Pancreas (tissue), 10 donors: ENCODE measurements at places on chromosomes 6 and 20. TPM values are rescaled to one million over a fixed set of nuclear protein-coding genes. Genes with fewer than 3 reads are reported as not detected.

DNA sequence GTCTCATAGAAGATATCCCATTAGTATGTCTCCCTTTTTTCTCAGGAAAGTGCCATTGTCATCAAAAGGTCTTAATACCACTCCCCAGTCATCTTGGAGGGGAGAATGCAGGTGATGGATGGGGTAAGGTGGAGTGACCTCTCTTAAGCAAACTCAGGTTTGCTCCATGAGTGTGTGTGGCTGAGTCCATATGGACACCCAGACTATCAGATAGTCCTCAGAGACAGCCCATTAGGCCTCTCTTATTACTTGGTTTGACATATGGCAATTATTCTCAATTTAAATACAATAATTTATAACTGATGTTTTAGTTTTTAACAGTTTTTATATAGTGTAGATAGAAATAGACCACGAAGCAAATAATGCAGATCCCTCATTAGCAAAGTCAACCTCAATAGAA, 23.2 kb downstream of the LAMA4 start:
- no peaks in the 10 kb centered on the region for H3K27me3 ChIP-seq
- DNase-seq: no peak
- no peak overlapping the region for H3K4me3 ChIP-seq
- no peak overlapping the region for H3K27ac ChIP-seq
- H3K4me1 ChIP-seq: peaks cover 11% of the 10 kb centered on the region

Gene RIPPLY2
- polyA plus RNA-seq: 2.6 TPM

- no peaks in the 10 kb centered on the region for H3K4me1 ChIP-seq
- H3K27me3 ChIP-seq: no peaks in the 10 kb centered on the region
- H3K4me3 ChIP-seq: no peak overlapping the region
- no peak overlapping the region for H3K27ac ChIP-seq
- no peaks in the 10 kb centered on the region for H3K36me3 ChIP-seq
Observed at GRCh38 chr6:149284904-149285303, 32.6 kb upstream of the TAB2 start.

GRCh38 chr6:835476-836160, 142.7 kb upstream of the EXOC2 start:
- no peaks in the 10 kb centered on the region for H3K4me1 ChIP-seq
- no peak overlapping the region for H3K27ac ChIP-seq
- no peak for DNase-seq
- no peaks in the 10 kb centered on the region for H3K36me3 ChIP-seq
- H3K27me3 ChIP-seq: no peaks in the 10 kb centered on the region

DNA sequence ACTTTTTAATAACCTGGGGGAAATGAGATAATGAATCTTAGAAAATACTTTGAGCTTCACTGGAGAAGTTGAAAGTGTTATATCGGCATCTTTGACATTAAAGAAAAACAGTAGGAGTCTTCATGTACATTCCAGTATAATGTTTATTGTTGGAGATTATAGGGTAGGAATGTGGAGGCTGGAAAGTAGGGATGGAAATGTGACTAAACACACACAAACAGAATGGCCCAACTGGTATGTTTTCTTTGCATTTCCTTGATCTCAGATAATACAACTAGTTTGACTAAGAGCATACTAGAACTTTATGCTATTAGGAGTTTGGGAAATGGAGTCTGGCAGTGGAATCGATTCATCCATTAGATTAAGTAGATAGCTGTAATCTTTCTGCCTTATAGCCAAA, 10.1 kb upstream of the BAG2 start:
- H3K4me3 ChIP-seq: no peak overlapping the region
- no peaks in the 10 kb centered on the region for H3K36me3 ChIP-seq
- H3K27me3 ChIP-seq: no peaks in the 10 kb centered on the region
- no peak for DNase-seq
- H3K4me1 ChIP-seq: no peaks in the 10 kb centered on the region
- no peak overlapping the region for H3K27ac ChIP-seq

- peak overlapping the region; percentile 63 for H3K27ac ChIP-seq
- H3K27me3 ChIP-seq: no peaks in the 10 kb centered on the region
- peak; percentile 83 for DNase-seq
- H3K4me1 ChIP-seq: no peaks in the 10 kb centered on the region
- no peaks in the 10 kb centered on the region for H3K36me3 ChIP-seq
Observed at GRCh38 chr6:138572167-138572875, 73.0 kb upstream of the NHSL1 start.

Gene ID4
- polyA plus RNA-seq: 12.4 TPM

- H3K36me3 ChIP-seq: no peaks in the 10 kb centered on the region
- no peaks in the 10 kb centered on the region for H3K4me1 ChIP-seq
- no peaks in the 10 kb centered on the region for H3K27me3 ChIP-seq
- no peak for DNase-seq
- H3K4me3 ChIP-seq: no peak overlapping the region
Observed at GRCh38 chr6:63261820-63262219, 50.6 kb downstream of the FKBP1C start.

- peaks cover 16% of the 10 kb centered on the region for H3K4me1 ChIP-seq
- no peak for DNase-seq
- H3K27ac ChIP-seq: no peak overlapping the region
- no peaks in the 10 kb centered on the region for H3K27me3 ChIP-seq
- H3K4me3 ChIP-seq: no peak overlapping the region
- H3K36me3 ChIP-seq: no peaks in the 10 kb centered on the region
Observed at GRCh38 chr6:127349980-127350379, 6.6 kb upstream of the ECHDC1 start.

Gene BPIFB4
- not detected for polyA plus RNA-seq

DNA sequence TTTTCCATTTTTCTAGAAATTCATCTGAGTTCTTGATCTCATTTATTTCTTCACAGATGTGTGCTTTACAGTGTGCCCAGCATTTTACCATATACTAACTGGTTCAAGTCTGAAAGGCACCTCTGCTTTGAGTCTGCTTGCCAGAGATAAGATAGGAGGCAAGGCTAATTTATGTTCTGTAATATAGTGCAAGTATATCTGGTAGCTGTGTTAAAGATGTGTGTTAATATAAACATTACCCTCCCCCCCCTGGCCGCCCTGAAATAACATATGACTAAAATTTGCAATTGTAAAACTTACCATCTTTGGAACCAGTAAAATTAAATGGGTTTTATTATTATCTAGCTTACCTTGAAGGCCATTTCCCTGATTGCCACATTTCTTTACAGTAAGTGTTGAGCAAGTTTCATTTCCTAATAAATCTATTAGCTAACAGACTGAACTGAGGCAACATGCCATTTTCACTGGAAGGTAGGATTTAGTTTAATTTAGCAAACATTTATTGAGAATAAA, 2.7 kb downstream of the FBXO9 start:
- peaks cover 13% of the 10 kb centered on the region for H3K4me1 ChIP-seq
- DNase-seq: no peak
- H3K27ac ChIP-seq: peak overlapping the region; percentile 93
- no peaks in the 10 kb centered on the region for H3K36me3 ChIP-seq
- no peak overlapping the region for H3K4me3 ChIP-seq

Gene CGAS
- 0.84 TPM for polyA plus RNA-seq

- no peak for DNase-seq
- H3K4me1 ChIP-seq: no peaks in the 10 kb centered on the region
- no peaks in the 10 kb centered on the region for H3K27me3 ChIP-seq
- no peak overlapping the region for H3K27ac ChIP-seq
- H3K4me3 ChIP-seq: no peak overlapping the region
Observed at GRCh38 chr6:79878142-79878748, 69.1 kb downstream of the ELOVL4 start.

- H3K36me3 ChIP-seq: no peaks in the 10 kb centered on the region
- no peaks in the 10 kb centered on the region for H3K4me1 ChIP-seq
- no peaks in the 10 kb centered on the region for H3K27me3 ChIP-seq
- H3K27ac ChIP-seq: no peak overlapping the region
- DNase-seq: no peak
Observed at GRCh38 chr6:148261470-148261869, 81.2 kb upstream of the SASH1 start.

DNA sequence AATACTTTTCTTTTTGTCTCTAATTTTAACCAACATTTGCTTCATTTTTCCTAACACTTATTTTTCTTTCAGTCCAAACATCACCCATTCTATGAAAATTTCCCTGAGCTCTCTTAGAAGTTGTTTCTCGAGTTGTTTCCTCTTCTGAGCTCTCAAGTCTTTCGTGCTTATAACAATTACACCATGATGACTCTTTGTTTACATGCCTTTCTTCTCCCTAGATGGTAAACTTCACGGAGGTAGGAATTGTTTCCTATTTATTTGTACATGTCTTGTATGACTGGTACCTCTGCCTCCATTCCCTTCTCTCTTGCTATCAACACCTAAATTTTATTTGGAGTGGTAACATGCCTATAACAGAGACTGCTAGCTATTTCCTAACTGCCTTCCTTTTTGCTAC, 6.4 kb downstream of the BLOC1S5 start:
- no peaks in the 10 kb centered on the region for H3K4me1 ChIP-seq
- DNase-seq: no peak
- H3K36me3 ChIP-seq: no peaks in the 10 kb centered on the region
- H3K27me3 ChIP-seq: no peaks in the 10 kb centered on the region
- no peak overlapping the region for H3K4me3 ChIP-seq

Gene COL9A3
- polyA plus RNA-seq: 183 TPM

GRCh38 chr6:86487660-86488221, 449.6 kb upstream of the HTR1E start:
- no peaks in the 10 kb centered on the region for H3K36me3 ChIP-seq
- H3K27me3 ChIP-seq: no peaks in the 10 kb centered on the region

Gene OXT
- not detected for polyA plus RNA-seq

DNA sequence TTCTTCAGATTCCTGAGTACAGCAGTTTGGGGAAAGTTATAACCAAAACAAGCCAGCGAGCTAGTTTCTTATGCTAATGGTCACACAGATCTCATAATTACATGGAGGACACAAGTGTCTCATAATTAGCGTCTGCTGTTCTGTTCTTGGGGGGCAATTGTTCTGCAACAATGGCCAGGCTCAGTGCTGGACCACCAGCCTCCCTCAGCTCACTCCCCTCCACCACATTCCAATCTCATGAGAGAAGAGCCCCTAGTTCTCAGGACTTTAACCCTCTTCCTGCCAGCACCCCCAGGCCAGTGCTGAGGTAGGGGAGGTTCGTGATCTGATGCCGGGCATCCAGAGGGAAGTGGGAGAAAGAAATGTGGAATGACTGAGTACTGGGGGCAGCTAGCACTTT, 20.2 kb upstream of the TOX2 start:
- H3K4me1 ChIP-seq: no peaks in the 10 kb centered on the region
- no peaks in the 10 kb centered on the region for H3K27me3 ChIP-seq
- no peak for DNase-seq
- no peaks in the 10 kb centered on the region for H3K36me3 ChIP-seq
- H3K27ac ChIP-seq: no peak overlapping the region
- no peak overlapping the region for H3K4me3 ChIP-seq

- no peak overlapping the region for H3K4me3 ChIP-seq
- H3K27me3 ChIP-seq: no peaks in the 10 kb centered on the region
- no peaks in the 10 kb centered on the region for H3K36me3 ChIP-seq
- H3K4me1 ChIP-seq: no peaks in the 10 kb centered on the region
Observed at GRCh38 chr6:1884313-1884712, 274.6 kb downstream of the FOXC1 start.

Gene GPLD1
- polyA plus RNA-seq: 0.73 TPM

GRCh38 chr6:87846434-87846833, 144.4 kb upstream of the AKIRIN2 start:
- H3K4me1 ChIP-seq: no peaks in the 10 kb centered on the region
- no peak overlapping the region for H3K4me3 ChIP-seq
- no peaks in the 10 kb centered on the region for H3K36me3 ChIP-seq
- no peak overlapping the region for H3K27ac ChIP-seq

DNA sequence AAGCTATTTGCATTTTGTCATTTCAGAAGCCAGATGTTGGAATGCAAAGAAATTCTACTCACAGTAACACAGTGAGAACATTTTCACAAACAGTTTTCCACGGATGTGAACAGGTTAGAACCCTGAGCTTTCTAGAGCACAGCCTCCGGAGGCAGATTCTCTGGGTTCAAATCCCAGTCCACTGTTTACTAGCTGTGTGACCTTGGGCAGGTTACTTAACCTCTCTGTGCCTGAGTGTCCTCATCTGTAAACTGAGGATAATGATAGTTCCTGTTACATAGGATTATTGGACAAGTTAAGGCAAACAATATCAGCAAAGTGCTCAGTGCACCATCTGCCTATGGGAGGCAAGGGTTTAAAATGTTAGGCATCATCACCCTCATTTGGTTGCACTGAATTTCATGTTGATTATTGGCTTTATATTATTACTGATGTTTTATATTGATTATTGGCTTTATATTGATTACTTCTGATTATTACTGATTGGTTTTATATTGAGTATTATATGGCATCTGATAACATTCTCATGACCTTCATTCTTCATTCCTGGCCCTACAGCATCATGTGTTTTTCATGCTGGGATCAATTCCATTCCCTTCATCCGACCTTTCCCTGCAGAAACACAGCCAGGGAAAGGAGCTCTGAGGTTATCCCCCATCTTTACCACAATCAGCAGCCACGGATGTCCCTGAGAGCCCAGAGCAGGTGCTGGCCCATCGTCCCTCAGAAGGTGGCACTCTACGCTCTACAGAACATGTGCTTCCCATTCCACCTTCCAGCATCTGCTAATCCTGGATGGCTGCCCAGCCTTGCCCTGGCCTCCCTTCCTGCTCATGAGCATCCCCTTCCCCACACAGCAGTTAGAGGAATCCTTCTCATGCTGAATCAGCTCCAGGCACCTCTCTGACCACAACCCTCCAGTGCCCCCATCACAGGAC, 283.1 kb downstream of the PREX1 start:
- DNase-seq: no peak
- H3K27ac ChIP-seq: no peak overlapping the region
- no peaks in the 10 kb centered on the region for H3K27me3 ChIP-seq
- no peaks in the 10 kb centered on the region for H3K4me1 ChIP-seq
- no peaks in the 10 kb centered on the region for H3K36me3 ChIP-seq
- no peak overlapping the region for H3K4me3 ChIP-seq

DNA sequence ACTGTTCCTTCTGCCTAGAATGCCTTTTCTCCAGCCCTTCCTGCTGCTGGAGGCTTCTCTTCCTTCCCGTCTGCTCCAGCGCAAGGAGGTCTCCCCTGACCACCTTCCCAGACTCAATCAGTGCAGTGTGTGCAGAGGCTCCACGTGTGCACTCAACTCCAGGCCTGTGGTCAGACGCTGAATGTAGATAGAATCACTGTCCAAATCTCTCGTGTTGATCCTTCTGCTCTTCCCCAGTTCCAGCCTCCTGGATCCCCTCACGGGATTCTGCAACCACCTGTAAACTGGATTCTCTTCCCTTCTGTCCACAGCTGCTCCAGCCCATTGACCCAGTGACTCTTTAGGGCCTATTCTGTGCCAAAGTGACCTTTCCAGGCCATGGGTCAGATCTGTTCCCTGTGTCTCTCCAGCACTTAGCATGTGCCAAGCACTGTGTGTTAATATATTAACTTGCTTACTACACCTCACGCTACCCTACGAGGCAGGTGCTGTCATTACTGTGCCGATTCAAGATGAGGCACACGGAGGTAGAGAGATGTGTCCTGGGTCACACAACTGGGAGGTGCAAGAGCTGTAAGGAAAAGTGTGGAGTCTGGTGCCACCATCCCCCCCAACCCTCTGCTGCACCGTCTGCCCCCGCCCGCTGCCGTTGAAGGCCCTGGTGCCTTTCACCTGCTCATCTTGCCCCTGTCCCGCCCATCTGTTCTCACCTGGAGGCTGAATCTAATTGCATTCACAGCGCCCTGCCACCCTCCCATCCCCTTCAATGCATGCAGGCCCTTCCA, 112.2 kb downstream of the SULF2 start:
- no peak overlapping the region for H3K4me3 ChIP-seq
- H3K36me3 ChIP-seq: no peaks in the 10 kb centered on the region
- no peak overlapping the region for H3K27ac ChIP-seq
- H3K4me1 ChIP-seq: no peaks in the 10 kb centered on the region
- no peaks in the 10 kb centered on the region for H3K27me3 ChIP-seq
- DNase-seq: no peak

Gene THBD
- 3.8 TPM for polyA plus RNA-seq

Gene SMLR1
- polyA plus RNA-seq: not detected
